Liver (tissue), 10 donors: ENCODE measurements at places on chromosomes 12 and 14. TPM values are rescaled to one million over a fixed set of nuclear protein-coding genes. Genes with fewer than 3 reads are reported as not detected.

GRCh38 chr12:55025508-55025907, 5.7 kb downstream of the NEUROD4 start:
- DNase-seq, result no peak

LRP1-AS gene
- not detected for total RNA-seq

MYO1A gene
- total RNA-seq, result 0.28 TPM

DNA sequence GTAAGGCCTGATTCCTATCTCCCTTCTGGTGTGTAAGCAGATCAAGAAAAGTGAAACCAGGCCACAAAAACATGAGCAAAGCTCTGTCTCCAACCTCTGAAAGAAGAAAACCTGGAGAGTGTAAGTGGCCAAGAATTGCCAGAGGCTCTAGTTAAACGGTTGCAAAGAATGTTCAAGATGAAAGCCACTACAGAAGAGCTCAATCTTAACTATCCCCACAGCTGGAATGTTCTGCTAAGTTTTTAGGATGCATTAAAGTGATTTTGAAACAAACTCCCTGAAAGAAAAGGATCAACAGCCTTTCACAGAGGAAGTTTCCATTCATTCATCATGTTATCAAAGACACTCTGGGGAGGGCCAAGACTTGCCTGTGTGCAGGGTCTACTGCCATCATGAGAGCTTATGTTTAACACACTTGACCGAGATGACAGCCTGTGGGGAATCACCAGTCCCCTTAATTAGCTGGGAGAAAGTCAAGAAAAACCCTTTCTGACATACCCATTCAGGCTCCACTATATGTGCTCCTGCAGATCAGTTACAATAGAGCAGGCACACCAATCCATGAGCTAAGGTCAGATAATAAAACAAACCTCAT, 128.0 kb upstream of the OVCH1 start:
- no peak for DNase-seq

GRCh38 chr12:131089531-131090273, 136.0 kb downstream of the ADGRD1 start:
- no peak for DNase-seq

GRCh38 chr12:123270214-123271000, 1.2 kb downstream of the CDK2AP1 start:
- DNase-seq, result no peak

DNA sequence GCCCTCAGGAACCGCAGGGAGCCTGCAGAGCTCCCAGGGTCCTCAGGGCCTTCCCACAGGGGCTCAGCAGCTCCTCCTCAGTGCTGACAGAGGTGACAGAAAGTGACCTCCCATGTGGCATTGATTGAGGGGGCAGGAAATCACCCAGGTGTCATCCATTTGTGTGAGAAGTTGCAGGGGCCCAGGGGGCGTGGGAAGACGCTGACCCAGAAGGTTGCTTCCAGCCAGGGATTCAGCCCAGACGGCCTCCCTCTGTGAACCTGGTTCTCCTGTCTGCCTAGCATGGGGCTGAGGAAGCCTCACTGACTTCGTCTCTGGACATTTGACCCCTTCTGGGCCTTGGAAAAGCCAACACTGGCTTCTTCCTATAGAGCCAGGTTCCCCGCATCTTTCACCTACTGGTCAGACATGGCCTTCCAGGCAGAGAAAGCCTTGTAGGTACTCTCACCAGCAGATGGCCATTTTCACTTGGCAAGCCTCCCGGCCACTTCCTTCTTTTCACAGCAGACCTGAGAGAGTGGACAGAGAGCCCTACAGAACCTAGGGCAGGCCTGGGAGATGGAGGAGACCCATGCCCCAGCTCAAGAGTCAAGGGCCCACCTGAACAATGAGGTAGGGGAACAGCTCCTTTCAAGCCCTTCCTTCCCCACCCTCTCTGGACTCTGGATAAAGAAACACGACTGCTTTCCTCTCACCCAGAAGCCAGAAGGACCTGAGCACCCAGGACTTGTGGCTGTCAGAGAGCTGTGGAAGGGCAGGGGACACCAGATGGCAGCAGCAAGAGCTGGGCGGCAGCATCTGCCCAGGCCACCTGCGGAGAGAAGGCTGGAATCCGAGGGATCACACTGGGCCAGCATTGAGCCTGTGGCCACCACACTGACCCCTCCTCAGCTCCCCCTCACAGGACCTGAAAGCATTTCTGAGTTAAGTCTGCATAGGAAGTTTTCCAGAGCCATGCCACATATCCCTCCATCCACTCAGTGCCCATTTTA, 377.8 kb downstream of the DPF3 start:
- no peak for DNase-seq

GRCh38 chr14:63677891-63678379, 36.3 kb upstream of the WDR89 start:
- no peak for DNase-seq

- no peak for DNase-seq
Observed at GRCh38 chr14:77674931-77675330, 32.9 kb downstream of the ALKBH1 start.

DNA sequence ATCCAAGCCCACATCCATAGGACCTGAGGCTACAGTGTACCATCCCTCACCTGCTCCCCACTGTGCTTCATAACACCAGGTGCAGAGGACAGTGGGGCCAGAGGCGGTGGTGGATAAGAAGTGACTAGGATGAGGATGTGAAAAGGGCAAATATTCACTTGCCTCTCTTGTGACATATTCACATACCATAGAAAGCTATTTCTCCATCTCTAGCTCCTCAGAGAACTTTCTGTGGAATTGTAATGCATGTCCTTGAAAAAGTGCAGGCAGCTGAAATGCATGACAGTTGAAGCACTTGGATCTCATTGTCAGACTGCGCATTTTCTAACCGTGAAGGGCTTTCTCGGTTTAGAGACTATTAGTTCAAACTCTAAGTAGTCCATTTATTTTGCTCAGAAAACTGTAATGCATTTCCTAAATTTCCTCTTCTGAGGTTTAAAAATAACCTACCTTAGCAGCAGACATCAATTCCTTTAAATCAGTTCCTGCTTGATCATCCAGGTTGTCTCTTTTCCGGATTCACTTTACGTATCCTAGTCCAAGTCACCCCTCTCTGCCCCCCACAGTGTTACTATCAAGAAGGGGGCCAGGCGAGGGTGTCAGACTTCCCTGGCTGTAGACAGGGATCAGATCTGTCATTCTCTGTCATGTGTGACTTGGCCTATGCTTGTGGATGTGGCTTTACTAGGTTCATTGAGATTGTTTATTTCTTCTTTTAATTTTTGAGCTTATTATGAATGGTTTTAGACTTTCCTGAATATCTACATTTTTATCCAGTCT, 984.0 kb upstream of the TMEM132C start:
- no peak for DNase-seq

DNA sequence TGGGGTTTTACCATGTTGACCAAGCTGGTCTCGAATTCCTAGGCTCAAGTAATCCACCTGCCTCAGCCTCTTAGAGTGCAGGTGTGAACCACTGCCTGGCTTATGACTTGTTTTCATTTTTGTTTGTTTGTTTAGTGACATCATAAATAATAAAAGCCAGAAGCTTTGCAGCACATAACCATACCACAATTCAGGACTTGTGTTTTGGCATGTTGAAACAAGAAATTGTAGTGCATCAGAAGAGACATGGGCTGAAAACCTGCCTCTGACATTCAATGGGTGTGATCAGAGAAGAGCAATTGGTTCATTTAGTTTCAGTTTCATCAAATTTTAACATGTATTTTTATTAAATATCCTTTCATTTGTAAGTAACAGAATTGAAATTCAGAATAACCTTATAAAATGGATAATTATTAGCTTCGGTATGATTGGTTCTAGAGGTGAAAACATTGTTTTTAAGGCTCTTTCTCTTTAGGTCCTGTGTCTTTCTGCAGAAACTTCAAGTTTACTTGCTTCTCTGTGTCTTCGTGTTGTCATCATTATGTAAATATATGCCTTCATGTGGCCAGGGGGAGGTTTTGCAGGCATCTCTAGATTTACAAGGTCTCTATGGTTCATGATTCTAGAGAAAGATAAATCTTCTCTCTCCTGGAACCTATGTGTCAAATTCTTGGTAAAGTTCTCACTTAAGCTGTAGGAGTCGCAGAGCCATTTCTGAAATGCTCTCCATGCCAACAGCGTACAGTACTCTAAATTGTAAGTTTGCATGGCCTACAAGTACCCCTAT, 312.0 kb downstream of the KCNC2 start:
- no peak for DNase-seq

DNA sequence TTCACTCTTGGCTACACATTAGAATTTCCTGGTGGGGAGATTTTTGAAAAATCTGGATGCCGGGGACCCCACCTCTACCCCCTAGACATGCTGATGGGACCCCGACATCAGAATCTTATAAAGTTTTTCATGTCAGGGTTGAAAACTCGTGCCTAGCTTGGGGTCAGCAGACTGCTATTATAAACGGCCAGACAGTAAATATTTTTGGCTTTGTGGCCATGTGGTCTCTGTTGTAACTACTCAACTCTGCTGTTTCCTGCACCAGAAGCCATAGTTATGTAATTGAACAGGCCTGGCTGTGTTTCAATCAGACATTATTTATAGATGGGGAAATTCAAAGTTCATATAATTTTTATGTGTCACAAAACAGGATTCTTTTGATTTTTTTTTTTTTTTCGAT, 41.6 kb downstream of the ACACB start:
- no peak for DNase-seq

MYF5 gene
- total RNA-seq, result not detected

IL26 gene
- total RNA-seq, result not detected

PPFIBP1 gene
- 65.8 TPM for total RNA-seq

KCNJ8 gene
- 10.9 TPM for total RNA-seq

- no peak for DNase-seq
Observed at GRCh38 chr12:98085046-98085755, 430.2 kb upstream of the TMPO start.

STXBP6 gene
- total RNA-seq, result 1.4 TPM

GRCh38 chr14:79265366-79265946, 945.8 kb downstream of the DIO2 start:
- DNase-seq, result no peak

GRCh38 chr12:80059102-80059501, 40.2 kb upstream of the OTOGL start:
- no peak for DNase-seq

- no peak for DNase-seq
Observed at GRCh38 chr14:65791191-65791981, 378.9 kb downstream of the FUT8 start.

- DNase-seq, result no peak
Observed at GRCh38 chr12:130569521-130569920, 146.6 kb downstream of the RIMBP2 start.

DNA sequence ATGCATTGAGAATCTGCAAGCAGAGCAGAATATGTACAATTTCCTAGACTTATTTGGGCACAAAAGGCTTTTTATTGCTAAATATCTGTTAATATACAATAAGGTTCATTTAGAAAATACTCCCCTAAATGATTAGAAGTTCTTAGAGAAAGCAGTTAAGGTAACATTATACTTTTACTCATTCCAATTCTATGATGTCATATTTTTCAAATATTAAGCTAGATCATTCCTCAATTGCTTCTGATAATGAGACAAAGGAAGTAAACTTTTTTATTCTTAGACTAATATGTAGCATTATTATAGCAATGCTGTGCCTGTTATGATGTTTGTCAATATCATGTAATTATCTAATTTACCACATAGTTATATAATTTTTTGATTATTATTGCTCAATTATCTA, 447.0 kb downstream of the SLC16A7 start:
- no peak for DNase-seq

- no peak for DNase-seq
Observed at GRCh38 chr14:102606296-102606695, 13.8 kb downstream of the RCOR1 start.

ARPC3 gene
- total RNA-seq, result 101 TPM

GALNT6 gene
- total RNA-seq, result 24.1 TPM

KCNH3 gene
- total RNA-seq, result not detected

CD27 gene
- 0.28 TPM for total RNA-seq
